CD8-positive, alpha-beta memory T cell (primary cell): ENCODE measurements at places on chromosomes 2 and 18.
A peak's percentile ranks its signal among the peaks of the same experiment; 100 is the strongest.

DNA sequence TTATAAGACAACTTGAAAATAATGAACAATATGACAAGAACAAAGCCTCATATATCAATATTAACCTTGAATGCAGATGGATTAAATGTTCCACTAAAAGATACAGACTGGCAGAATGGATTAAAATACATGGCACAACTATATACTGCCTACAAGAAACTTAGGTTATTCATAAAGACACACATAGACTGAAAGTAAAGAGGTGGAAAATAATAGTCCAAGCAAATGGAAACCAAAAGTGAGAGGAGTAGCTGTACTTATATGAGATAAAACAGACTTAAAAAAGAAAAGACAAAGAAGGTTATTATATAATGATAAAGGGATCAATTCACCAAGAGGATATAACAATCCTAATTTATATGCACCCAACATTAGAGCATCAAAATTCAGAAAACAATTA is 18.2 kb downstream of the LMAN1 start:
- DNase-seq, result no peak

- DNase-seq, result no peak
Measured at GRCh38 chr2:195670191-195670590, 13.2 kb downstream of the SLC39A10 start.

GRCh38 chr2:196286821-196287220 is 115.4 kb upstream of the STK17B start:
- DNase-seq, result no peak

- no peak for DNase-seq
Measured at GRCh38 chr2:186365406-186365805, 120.7 kb upstream of the ZC3H15 start.

DNA sequence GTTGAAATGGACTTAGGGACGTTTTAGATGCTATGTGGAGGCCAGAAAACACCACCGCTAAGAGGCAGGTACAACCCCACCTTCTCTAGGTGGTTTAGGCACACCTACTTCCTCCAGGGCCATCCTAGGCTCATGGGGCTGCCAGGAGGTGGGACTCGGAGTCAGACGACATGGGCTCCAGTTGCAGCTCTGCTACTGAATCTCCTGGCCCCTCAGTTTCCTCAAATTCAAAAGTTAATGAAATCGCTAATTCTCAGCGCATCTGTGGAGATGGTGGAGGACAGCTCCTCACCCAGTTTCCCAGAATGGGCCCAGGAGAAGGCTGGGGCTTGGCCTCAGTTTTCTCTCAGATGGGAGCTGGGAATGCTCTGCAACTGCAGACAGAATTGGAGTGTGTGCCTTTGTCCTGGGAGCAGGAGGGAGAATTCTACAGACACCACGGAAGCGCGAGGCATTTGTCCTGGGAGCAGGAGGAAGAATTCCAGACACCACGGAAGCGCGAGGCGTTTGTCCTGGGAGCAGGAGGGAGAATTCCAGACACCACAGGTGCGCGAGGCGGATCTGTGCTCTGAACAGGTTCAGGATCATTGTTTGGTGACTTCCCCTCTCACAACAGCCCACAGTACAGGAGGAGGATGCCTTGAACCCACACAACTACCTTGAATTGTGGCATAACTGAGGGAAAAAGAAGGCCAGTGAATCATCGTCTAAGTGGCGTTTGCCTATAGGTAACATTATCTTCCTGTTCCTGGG is 103.7 kb upstream of the PXDN start:
- peak; percentile 12 for DNase-seq

DNA sequence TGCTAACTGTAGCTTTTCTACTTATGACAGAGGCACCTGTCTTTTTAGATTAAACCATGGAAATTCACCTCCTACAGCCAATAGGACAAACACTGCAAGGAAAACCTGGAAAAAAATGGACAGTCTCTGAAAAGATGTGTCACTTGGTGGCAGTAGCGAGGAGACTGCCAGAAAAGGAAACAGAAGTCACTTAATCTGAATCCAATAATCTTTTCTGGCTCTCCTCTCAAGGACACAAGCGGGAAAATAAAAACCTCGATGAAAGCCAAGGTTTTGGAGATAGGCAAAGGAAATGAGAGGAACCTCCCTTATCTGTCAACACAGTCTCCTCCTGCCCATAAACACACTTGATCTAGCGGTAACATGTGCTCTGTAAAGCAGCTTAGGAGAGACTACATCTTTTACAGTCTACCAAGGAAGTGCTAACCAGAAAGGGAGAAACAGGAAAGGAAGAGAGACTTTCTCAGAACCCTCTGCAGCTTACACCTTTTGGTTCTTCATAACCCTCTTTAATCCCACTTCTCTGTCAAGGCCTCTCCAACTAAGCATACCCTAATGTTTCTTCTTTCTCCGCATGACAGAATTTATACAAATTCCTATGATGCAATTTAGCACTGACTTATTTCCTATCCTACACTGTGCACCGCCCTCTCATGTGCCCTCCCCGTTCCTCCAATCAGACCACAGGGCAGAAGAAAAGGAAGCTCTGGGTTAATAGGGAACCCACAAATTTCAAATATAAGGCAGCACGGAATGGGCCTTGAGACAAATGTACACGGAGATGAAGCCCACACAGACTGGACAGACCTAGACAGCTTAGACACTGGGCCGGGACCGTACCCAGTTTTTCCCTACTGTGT is 52.8 kb downstream of the CLASP1 start:
- DNase-seq, result no peak

DNA sequence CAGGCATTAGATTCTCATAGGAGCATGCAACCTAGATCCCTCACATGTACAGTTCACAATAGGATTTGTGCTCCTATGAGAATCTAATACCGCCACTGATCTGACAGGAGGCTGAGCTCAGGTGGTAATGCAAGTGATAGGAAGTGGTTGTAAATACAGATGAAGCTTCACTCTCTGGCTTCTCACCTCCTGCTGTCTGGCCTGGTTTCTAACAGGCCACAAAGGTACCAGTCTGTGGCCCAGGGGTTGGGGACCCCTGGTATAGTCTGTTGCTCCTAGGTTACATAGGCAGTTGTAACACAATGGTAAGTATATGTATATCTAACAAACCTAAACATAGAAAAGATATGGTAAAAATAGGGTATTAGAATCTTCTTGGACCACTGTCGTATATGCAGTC is 81.8 kb downstream of the EML4 start:
- DNase-seq, result no peak

GRCh38 chr2:80326214-80326613 is 21.7 kb upstream of the LRRTM1 start:
- DNase-seq, result no peak

GRCh38 chr2:176178038-176178756 is 10.3 kb upstream of the HOXD1 start:
- DNase-seq, result no peak

- DNase-seq, result no peak
Measured at GRCh38 chr18:33184175-33184574, 256.3 kb downstream of the CCDC178 start.

DNA sequence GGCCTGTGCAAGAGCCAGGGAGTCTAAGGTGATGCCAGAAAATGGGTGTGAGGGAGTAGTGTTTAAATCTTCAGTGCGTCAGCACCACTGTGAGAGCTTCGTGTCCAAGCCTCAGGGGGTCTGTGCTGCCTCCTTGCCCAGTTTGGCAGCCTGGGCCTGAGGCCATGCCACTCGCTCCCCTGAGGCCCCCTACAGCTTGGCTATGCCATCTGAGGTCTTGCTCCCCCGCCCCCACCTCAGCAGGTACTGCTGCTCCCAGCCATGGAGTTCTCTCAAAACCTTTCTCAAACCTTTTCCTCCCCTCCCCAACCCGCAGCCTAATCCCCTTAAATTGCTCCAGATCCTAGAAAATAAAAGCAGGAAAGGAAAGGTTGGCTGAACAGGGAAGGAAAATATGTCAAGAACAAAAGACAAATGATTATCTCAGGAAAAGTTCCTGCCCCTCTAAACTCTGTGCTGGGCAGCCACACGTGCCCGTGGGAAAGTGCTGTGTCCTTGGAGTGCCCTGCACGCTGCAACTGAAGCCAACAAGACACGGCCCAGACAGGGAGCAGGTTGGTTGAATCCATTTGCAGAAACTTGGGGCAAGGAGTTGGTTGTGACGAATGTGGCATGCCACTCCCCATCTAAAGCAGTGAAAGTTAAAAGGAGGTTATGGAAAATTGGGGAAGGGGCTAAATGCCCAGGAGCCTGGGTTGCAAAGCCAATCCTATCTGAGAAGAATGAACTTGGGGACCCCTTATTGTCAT is 61.2 kb downstream of the ATOH8 start:
- DNase-seq, result no peak

GRCh38 chr2:132621131-132621875 is 48.7 kb downstream of the LYPD1 start:
- no peak for DNase-seq

DNA sequence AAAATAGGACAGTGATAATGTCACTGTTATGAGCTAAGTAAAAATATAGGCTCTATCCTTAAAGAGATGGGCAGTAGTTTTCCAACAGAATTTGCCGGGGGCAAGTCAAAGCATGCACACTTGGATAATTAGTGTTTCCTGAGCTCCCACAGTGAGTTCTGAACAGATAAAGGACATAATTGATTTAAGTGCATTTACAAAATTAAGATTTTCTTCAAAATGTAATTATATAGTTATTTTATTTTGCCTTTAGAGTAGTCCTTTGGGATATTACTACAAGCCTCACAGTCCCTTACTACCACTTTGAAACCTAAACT is 107.6 kb downstream of the RAPGEF4 start:
- no peak for DNase-seq

DNA sequence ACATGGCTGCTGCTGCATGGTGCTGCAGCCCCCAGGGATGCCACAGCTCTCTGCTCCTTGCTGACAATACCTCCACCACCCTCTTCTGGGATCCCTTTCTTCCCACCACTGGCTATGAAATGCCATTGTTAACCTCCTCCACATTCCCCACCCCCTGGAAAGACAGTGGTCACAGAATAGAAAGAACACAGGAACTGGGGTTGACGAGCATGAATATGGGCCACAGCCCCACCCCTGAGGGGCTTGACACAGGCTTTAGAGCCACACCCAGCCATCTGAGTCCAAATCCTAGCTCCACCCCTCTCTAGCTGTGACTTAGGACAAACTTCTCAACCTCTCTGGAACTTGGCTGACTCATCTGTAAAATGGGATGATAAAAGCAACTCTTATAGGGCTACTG is 47.3 kb downstream of the TMEM163 start:
- no peak for DNase-seq

- no peak for DNase-seq
Measured at GRCh38 chr2:25285265-25286024, 56.3 kb downstream of the DNMT3A start.

DNA sequence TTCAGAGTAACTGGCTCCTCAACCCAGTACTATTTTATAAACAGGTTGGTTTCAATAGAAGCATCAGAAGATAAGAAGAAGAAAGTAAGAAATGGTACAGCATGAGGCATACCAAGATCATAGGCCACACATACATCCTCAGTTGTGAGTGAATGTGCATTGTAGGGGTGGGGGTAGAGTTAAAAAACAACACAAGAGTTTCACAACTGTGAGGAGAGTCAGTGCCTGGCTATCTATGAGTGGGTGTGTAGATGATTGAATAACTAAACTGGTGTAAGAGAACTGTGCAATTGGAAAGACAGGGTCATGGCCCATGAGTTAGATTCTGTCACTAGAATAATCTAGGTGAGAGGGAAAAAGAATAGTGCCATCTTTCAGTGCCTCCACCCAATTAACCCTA is 748.2 kb upstream of the ACVR2A start:
- DNase-seq, result no peak

DNA sequence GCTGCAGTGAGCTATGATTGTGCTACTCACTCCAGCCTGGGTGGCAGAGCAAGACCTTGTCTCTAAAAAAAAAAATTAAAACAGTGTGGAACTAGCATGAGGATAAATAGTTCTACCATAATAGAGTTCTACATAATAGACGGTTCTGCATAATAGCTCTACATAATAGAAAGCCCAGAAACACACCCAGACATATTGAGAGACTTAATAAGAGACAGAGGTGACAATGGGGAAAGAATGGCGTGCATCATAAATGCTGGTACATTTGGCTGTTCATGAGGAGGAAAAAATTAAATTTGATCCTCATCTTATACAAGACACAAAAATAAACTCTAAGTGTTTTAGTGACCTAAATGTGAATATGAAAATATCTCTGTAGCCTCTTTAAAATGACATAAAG is 58.5 kb downstream of the PTRHD1 start:
- DNase-seq, result no peak

- no peak for DNase-seq
Measured at GRCh38 chr2:96642564-96643360, at the start of gene FER1L5. Gene FER1L5 (plus strand): TSS chr2:96642764. CDS start chr2:96642837, 73 bp downstream.

DNA sequence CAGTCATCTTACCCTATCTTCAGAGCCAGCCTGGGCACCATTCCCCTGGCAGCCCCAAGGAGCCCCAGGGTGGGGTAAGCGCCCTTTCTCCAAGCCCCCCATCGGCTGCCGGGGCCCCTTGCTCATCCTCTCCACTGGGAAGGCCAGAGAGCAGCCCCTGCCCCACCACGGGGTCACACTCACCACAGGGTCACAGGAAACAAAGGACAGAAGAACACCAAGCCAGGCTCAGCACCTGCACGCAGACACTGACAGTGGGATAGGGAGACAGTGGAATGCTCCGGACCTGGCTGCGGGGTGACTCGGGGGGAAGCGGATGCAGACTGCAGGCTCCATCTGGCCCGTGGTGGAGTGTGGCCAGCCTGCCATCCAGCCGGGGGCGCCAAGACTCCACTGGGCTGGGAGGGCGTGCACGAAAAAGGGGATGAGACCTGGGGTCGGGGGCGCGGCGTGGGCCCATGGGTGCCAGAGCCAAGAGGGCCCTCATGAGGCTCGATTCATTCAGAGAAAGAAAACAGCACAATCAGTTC is 21.1 kb downstream of the HDAC4 start:
- no peak for DNase-seq

DNA sequence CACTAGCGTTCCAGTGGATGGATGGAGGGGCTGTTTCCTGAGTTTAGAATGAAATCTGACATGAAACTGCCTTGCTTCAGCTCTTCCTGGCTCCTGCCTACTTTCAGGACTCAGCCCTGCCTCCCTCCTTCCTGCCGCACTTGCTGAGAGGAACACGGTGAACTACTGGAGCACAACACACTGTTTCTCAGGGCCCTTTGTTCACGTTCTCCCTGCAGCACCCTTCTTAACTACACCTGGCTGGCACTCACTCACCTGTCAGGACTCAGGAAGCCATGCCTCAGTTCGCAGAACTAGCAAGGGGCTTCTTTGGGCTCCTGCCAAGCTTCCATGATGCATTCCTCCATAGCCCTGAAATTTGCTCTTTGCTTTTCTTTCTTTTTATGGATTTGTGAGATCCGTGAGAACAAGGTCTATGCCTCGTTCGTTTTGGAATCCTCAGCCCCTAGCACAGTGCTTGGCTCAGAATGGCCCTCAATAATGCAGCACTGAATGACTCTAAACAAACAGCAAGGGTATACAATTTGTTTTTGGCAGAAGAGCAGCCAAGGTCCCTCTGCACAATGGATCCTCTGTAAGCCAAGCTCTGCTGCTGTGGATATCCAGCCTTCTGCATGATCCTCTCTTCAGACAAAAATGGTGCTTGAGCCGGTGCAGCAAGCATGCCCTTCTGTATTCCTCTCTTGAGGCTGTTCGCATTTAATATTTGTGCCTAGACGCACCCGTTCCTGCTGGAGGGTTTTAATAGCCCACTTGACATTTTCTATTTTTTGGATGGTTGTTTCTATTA is 357.0 kb downstream of the TSN start:
- no peak for DNase-seq
